ENCODE measurements at places on chromosomes 3 and 15. TPM values are rescaled to one million over a fixed set of nuclear protein-coding genes. Genes with fewer than 3 reads are reported as not detected.

- no peak for DNase-seq
These were observed 347.7 kb upstream of the TGFBR2 start for GRCh38 chr3:30258426-30259392.

Gene ZIC1
- not detected for total RNA-seq

Gene CDHR4
- total RNA-seq = not detected

Gene TPRG1
- total RNA-seq = 13.6 TPM

DNA sequence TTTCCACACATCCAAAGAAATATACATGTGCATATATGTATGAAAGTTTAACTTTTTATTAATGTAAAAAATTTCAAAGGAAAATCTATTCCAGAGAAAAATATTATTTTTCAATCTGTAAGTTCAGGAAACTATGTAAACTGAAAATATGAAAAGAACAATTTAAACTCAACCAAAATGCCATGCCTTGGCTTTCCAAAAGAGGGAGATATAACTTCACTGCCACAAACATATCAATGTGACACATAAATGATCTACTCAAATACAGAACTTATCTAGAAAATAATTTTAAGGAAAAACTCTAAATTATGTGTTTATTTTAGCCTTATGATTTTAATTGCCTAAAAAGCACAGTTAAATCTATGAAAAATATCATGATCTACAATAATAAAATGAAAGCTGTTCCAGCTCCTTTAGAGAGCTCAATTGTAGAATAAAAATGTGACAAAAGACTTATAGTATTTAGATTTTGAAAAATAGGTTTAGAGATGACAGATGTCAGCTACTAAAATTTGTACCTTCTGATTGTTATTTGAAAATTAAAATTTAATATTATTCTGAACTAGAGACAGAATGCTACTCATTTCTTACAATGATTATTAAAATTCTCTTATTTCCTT, 94.8 kb downstream of the GBE1 start:
- DNase-seq = no peak

DNA sequence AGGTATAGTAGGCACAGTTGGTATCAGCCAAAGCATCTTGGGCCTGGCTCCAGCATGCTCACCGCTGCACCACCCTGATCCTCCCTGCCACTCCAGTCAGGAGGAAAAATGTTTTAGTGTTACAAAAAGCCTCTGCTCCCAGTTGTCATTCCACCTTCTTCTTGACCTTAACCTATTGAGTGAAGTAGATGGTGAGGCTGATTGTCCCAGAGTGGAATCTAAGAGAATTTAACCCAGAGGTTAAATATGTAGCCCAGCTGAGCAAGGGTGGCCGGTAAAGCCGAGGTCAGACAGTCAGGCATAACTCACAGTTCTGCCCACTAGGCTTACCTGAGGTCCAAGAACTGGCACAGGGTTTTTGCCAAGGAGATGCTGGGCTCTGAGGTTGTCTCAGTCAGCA, 30.7 kb upstream of the TNIK start:
- DNase-seq = no peak

DNA sequence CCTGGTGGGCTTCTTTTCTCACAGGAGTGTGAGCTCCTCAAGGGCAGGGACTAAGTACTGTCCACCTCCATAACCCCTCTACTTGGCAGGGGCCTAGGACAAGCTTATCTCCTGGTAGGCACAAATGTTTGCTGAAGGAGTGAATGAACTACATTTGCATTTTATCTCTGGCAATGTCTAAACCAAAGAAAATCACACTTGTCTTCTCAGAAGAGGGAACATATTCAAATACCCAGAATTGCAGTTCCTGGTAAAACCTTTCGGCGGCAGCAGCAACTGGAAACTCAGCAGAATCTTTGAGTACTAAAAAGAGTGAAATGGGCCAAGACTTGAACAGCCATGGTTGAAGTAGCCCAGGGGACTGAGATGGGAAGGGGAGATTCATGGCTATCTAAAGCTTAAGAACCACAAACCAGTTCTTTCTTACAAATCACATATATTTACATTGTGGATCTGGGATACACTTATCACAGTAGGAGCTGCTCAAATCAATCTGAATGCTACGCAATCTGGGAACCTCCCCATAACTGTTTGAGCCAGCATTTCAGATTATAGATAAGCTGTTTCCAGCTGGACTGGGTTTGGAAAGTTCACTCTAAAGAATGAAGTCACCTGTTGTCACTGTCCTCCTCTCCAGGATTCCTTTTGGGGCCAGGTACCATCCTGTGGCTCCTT, 18.7 kb upstream of the PTPN9 start:
- no peak for DNase-seq

DNA sequence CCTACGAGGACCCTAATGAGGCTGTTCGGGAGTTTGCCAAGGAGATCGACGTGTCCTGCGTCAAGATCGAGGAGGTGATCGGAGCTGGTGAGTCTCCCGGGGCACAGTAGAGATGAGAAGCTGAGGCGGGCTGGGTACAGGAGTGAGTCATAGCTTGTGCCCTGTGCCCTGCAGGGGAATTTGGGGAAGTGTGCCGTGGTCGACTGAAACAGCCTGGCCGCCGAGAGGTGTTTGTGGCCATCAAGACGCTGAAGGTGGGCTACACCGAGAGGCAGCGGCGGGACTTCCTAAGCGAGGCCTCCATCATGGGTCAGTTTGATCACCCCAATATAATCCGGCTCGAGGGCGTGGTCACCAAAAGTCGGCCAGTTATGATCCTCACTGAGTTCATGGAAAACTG, 17.9 kb downstream of the EPHB3 start:
- DNase-seq = no peak

GRCh38 chr3:150248116-150248887, 159.8 kb upstream of the TSC22D2 start:
- DNase-seq = no peak

Gene DNAH12
- 0.06 TPM for total RNA-seq

- no peak for DNase-seq
These were observed 66.5 kb upstream of the BCL6 start for GRCh38 chr3:187811585-187812250.

Measured in mesenteric fat pad (tissue), 1 donor.